GM04503 (cell line): ENCODE measurements at places on chromosomes 2 and 18.

DNA sequence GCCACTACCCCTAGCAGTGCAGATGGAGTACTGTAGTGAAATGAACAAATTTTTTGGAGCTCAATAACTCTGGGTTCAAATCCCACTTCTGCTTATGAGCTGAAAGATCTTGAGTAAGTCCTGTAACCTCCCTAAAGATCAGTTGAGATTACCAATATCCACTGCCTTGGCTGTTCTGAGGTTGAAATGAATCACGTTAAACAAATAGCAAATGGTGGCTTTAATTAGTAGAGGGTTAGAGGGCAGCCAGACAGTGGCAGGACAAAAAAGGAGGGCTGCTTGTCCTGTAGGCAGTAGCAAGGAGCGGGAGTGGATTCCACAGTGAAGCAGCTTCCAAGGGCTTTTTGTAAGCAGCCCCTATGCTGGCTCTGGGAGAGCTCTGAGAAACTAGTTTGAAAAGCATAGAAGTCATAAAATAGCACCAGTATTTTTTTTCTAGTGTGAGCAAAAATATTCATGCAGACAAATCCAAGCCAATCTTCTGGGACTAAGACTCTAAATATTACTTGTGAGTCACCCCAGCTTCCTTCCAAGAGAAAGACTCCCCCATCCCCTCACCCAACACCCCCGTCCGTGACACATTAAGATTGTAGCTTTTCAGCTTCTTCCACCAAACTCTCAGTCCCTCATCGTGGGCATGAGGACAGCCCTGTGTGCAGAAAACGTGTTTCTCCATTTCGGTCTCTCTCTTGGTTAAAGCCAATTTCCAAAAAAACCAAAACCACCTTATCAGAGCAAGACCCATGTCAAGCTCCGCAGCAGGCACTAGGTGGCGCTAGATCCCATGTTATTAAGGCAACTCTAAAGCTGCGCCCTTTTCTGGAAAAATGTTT lies 123.5 kb upstream of the LGALSL start:
- DNase-seq, result peak; percentile 27

- DNase-seq, result no peak
These were observed 8.6 kb upstream of the SERPINB2 start for GRCh38 chr18:63878925-63879324.

- DNase-seq, result no peak
These were observed 1.6 kb downstream of the DSC2 start for GRCh38 chr18:31100436-31101182.

GRCh38 chr2:44250376-44250775 lies 24.9 kb upstream of the SLC3A1 start:
- DNase-seq, result no peak

DNA sequence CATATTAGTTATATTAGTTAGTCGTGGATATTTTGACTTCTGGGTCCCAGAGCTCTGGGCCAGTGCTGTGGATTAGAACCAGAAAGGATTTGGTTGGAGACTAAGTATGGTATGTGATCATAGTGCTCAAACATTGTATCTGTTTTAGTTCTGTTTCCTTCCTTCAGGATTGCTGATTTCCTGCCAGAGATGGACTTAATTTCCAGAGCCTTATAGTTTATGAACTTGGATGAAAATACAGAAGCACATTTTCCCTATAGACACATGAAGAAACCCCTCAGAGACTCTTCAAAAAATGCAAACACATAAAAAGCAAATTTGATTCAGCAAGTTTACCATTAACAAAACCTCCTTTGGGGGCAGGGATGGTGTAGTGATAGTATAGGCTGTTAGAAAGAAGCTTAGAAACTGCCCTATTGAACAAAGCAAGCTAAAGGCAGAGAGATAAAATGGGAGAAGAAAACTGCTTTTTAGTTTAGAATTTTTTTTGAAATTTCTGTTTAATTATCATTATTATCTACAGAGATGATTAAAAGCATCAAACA lies 88.7 kb upstream of the EFEMP1 start:
- no peak for DNase-seq

- no peak for DNase-seq
These were observed at the start of gene MYO7B for GRCh38 chr2:127535422-127535901. Gene MYO7B (plus strand): TSS chr2:127535683. CDS start chr2:127559723, 24,040 bp downstream.

- DNase-seq, result peak; percentile 58
These were observed 828.3 kb upstream of the PIK3C3 start for GRCh38 chr18:41126541-41127235.

- no peak for DNase-seq
These were observed 5.3 kb upstream of the METTL21A start for GRCh38 chr2:207630491-207630890.

DNA sequence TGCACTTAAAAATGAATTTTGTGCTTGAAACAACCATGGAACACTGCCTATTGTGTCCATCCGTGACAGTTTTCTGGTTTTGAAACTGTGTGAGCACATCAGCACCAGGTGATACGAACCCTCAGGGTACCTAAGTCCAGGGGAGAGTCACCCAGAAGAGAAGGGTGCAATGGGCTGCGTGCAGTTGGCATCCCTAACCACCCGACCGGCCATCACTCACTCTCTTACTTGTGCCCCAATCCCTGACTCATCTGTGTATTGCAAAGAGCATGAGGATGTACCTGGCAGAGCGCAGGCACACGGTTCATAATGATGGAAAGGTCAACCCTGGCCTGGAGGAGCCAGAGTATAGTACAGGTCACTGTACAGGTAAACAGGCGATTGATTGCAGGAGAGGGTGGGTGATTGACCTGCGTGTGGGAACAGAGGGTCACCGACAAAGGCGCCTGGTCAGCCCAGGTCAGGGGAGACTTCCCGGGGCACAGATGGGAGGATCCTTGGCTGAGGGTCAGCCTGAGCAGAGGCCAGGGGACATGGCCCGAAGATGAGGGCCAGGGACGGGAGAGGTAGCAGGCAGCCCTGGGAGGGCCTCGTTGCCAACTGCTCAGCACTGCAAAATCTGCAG lies 160.3 kb downstream of the SEPTIN10 start:
- no peak for DNase-seq

DNA sequence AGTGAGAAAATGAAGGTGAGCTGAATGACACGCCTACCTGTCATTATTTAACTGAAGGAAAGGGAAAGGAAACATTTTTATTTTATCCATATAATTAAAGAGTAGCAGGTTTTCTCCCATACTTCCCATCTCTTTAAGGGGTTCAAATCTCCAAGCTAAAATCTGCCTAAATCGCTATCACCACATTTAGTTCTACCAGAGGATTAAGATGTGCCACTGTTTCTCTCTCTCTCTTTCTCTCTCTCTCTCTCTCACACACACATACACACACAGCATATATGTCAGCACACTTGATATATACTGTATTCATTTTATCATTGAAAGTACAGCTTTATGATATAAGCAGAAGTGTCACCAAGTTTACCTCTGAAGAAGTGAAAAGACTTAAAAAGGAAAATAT lies 3.1 kb downstream of the WIPF1 start:
- no peak for DNase-seq

GRCh38 chr2:237885111-237885930 lies 25.9 kb downstream of the RAMP1 start:
- no peak for DNase-seq

GRCh38 chr2:58434692-58435091 lies 193.6 kb upstream of the FANCL start:
- no peak for DNase-seq

DNA sequence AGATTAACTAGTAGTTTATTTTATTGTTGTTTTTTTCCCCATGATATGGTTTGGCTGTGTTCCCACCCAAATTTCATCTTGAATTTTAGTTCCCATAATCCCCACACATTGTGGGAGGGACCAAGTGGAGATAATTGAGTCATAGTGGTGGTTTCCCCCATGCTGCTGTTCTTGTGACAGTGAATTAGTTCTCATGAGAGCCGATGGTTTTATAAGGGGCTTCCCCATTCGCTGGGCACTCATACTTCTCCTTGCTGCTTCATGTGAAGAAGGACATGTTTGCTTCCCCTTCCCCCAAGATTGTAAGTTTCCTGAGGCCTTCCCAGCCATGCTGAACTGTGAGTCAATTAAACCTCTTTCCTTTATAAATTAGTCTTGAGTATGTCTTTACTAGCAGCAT lies 36.5 kb downstream of the GALNT14 start:
- no peak for DNase-seq

GRCh38 chr2:26977012-26977411 lies 6.6 kb downstream of the MAPRE3 start:
- DNase-seq, result no peak

- no peak for DNase-seq
These were observed 201.7 kb upstream of the MGAT5 start for GRCh38 chr2:134052173-134052572.

DNA sequence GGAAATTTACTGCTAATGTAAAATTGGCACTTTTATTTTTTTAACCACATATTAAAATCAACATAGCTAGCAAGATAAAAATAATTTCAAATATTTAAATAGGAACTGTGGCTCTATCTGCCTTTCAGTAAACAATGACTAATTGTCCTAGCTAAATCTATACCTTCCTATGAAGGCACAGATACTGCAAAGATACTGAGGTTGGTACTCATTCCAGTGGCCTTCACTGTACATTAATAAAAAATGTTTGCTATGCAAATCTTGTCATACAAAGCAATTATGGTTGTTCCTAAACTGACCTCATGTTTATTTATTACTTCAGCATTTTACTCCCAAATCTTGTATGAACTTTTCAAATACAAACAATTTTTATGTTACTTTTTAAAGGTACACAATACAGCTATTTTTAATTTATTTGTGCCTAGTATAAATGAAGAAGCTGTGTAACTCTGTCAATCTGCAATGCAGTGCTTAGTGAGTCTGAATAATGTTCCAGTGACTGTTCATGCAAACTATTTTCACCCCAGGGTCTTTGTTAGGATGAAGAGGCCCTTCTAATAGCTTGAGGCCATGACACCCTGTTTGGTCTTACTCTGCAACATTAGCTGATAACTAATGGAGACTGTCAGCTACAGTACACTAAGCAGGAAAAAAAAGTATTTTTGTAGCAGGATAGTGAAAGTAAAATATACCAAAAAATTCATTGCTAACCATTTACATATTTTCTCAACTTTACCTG lies 9.3 kb upstream of the ERBB4 start:
- no peak for DNase-seq

DNA sequence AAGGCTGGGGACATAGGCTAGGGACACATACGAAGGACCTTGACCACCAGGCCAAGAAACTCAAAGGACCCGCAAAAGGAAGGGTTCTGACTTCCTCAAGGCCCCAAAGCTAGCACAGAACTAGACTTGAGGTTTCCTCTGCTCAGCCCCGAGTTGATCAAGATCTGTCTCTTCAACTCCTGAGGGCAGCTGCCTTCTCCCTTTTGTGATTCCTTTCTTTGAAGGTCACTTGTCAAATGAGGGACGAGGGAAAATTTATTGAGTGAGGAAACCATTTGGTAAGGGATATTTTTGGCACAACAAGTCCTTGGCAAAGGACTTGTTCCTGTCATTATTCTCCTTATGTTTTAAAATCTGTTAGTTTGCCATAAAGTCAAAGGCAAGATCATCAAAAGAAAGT lies 12.3 kb upstream of the ROCK2 start:
- no peak for DNase-seq

DNA sequence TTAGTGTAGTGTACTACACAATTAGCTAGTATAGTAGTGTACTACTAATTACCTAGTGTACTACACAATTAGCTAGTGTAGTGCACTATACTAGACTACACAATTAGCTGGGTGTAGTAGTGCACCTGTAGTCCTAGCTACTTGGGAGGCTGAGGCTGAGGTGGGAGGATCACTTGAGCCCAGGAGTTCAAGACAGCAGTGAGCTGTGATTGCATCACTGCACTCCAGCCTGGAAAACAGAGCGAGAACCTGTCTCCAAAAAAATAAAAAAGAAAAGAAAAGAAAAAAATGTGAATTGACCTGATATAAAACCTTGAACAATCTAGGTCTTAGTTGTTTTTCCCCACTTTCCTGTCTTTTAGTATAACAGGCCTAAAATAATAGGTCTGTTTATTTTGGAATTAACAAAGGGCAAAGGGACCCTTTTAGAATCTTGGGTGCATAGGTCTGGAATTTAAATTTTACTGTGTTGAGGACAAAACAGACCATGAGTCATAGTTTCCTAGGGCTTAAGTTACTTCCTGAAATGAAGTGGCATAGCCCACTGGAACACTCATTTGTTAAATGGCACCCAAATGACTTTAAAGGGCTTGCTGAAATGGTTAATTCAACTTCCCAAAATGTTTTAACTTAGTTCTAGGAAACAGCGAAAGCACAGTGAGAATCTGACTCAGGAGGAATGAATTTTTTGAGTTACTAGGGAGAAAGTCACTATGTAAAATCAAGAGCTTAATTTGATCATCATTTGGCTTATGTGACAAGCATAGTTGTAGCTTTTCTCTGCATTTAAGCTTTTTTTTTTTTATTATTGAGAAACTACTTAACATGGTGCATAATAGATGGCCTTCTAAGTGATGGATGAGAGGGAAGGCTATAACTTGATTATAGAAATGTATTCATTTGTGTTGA lies 50.7 kb upstream of the ARL5A start:
- no peak for DNase-seq

- no peak for DNase-seq
These were observed 149.3 kb downstream of the HAUS1 start for GRCh38 chr18:46253498-46253897.

GRCh38 chr2:112879491-112880041 lies 31.4 kb upstream of the IL37 start:
- DNase-seq, result no peak

- no peak for DNase-seq
These were observed 148.5 kb downstream of the CAMKMT start for GRCh38 chr2:44510246-44510645.

- DNase-seq, result no peak
These were observed 43.0 kb upstream of the ITGB6 start for GRCh38 chr2:160242893-160243564.

- DNase-seq, result no peak
These were observed 9.3 kb upstream of the ATL2 start for GRCh38 chr2:38386377-38386776.

GRCh38 chr2:102891296-102891695 lies 129.5 kb downstream of the TMEM182 start:
- peak; percentile 1 for DNase-seq

DNA sequence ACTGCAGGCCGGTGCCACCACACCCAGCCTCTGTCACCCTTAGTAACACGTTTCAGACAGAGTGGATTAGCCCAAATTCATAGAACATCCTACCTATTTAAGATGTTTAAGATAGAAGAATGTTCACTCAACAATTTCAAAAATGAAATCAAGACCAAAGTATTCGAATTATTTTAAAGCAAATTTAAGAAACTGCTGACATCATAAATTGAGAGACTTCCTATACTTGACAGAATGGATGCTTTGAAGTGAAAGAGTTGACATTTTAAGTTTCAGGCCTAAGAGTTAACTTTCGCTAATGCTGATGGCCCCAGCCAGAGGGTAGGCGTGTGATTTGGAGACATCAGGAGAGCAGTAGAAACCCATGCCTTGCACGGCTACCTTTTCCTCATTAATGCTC lies 271.9 kb downstream of the SS18 start:
- no peak for DNase-seq

- DNase-seq, result no peak
These were observed 1261.7 kb downstream of the DSC3 start for GRCh38 chr18:29780816-29781215.

- DNase-seq, result no peak
These were observed 241.8 kb upstream of the RAB12 start for GRCh38 chr18:8367217-8367988.
